Right cardiac atrium (tissue), 5 donors: ENCODE measurements at places on chromosomes 3 and 15.

- no peak for DNase-seq
Measured at GRCh38 chr3:31077826-31078225, 183.4 kb upstream of the GADL1 start.

DNA sequence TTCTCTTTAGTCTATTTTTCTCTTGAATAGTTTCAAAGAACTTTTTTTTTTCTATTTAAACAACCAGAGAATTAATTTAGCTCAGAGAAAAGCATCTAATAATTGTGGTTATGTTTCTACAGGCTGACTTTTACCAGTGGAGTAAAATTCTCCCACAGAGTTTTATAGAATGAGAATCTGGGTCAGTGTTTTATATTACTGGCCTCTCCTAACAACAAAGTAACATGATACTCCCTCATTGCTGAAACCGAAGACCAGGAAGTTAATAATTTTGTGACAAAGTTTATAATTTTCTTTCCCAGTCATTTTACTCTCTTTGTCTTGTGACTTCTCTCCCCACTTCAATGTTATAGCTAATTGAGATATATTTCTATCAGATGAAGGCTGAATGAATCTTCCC, 946.9 kb downstream of the EPHA3 start:
- no peak for DNase-seq

DNA sequence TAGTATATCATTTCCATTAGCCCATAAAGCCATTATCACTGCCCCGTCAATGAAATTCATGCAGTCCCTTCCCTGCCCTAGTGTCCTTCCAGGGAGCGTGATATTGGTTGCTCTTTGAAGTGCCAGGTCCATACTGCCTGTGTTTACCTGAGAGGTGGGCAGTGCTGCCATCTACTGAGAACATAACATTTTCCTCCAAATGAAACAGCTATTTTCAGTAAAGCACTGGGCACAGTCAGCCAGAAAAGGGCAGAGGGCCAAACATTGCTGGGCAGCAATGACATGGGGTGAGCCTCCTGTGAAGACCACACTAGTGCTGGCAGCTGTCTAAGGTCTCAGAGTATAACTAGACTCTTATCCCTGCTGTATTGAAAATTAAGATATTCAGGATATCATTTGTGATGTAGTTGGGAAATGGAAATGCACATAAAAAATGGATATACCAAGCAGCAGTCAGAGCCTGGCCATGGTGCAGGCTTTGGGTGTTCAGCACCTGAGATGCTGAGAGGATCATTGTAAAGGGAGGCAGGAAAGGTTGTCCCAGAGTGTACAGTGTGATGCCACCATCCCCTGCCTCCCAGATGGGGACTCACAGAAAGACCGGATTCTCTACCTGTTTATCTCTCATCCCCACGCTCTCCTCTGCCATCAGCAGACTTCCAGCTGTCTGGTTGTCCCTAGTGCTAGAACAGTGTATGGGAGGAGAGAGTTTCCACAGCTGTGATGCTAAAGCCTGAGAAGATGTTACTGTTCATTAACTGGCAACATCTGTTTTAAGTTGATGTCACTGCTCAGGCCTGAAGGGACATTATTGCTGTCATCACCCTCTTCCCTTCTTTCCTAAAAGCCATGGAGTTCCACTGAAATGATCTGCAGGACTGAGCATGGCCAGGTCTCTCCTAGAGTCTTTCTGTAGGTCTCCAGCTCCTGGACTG, 108.8 kb downstream of the ARNT2 start:
- DNase-seq, result no peak

- no peak for DNase-seq
Measured at GRCh38 chr3:194961571-194961970, 275.9 kb downstream of the FAM43A start.

DNA sequence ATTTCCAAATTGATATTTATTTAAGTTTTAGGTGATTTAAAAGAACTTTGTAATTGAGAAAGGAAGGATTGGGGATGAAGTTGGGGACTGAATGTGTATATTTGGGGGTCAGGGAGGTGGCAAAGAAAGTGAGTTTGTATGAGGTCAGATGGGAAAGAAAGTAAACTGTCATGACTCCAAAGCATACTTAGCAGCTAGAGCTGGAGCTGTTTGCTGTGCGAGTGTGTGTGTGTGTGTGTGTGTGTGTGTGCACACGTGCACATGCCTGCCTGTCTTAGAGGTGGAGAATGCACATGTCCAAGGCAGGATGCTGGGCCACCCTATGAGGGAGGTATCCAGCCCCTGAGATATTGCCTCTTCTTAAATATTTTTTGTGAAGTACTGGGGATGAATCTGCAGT, 21.0 kb downstream of the BOC start:
- no peak for DNase-seq

DNA sequence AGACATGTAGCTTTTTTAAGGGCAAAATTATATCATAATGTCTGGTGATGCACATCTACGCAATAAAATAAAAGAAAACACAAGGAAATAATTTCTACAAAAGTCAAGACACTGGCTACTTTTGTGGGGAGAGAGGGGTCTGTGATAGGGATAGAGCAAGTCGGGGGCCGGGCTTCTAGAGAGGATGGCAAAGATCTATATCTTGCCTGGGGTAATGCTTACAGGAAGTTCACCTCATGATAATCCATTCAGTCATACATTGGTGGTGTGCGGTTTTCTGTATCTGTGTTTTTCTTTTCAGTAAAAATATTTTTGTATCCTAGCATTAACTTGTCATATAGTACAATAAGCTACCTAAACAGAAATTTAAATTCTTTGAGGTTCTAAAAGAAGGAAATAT, 178.8 kb downstream of the ARRDC4 start:
- no peak for DNase-seq

- no peak for DNase-seq
Measured at GRCh38 chr3:6516143-6516542, 344.8 kb upstream of the GRM7 start.

GRCh38 chr3:137010137-137010536, 52.4 kb downstream of the IL20RB start:
- no peak for DNase-seq

DNA sequence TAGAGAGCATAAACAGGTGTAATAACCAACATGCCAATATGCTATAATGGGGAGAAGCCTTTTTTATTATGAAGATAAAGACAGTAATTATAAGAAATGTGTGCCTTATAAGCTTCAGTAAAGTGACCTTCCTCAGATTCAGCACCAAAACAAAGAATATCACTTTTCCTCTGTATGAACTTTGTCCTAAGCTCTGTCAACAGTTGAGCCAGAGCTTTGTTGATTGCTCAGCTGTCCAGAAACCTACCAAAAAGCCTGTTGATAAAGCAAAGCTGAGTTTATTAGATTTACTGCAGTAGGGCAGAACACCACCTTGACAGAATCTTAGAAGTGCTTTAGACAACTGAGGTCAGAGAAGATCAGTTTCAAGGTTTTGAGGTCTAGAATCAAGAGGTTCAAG, 635.3 kb downstream of the EDEM1 start:
- DNase-seq, result no peak

DNA sequence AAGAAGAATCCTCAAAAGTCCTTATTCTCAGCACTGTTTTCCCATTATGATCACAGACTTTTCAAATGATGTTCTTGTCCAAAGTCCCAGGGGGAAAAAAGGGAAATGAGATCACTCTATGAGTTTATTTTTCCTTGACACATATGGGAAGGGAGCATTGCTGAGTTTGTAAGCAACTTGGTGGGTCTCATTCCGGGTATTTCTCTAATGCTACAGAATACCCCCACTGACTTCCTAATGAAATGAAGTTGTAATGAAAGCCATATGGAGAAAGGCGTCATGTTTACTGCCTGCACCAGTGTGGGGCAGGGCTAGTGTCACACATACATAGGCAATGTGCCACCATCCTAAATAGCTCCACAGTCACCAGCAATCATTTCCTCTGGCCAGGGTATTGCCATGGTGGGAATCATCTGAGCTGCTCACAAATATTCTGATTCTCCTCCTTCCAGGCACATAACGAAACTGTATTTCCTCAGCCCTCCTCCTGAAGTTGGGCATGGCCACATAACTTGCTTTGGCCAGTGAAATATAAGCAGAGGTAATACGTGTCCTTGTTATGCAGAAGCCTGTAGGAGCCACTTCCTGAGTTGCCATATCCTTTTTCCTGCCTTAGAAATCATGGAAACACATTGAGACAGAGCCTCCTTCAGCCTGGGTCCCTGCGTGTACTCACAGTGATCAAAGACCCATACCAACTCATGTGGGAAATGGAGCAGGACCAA, 41.0 kb upstream of the C15orf61 start:
- no peak for DNase-seq

GRCh38 chr3:30766522-30766921, 127.9 kb downstream of the GADL1 start:
- no peak for DNase-seq

- DNase-seq, result no peak
Measured at GRCh38 chr3:50213373-50213772, 8.3 kb downstream of the SLC38A3 start.

DNA sequence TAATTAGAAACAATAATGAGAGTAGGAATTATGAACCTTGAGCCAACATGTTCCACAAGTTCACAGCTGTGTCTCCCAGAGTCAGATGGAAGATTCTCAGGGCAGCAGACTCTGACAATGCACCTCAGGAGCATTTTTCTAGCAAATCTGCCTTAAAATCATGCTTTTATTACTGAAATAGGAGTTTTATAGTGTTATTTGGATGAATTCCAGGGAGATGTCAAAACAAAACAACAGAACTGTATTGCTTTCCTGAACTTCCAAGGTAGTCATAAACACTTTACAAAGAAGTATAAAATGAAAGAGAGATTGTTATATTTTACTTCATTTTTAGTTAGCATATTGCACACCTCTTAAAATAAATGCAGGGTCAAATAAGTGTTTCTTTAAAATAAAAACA, 77.0 kb downstream of the P3H2 start:
- DNase-seq, result no peak

DNA sequence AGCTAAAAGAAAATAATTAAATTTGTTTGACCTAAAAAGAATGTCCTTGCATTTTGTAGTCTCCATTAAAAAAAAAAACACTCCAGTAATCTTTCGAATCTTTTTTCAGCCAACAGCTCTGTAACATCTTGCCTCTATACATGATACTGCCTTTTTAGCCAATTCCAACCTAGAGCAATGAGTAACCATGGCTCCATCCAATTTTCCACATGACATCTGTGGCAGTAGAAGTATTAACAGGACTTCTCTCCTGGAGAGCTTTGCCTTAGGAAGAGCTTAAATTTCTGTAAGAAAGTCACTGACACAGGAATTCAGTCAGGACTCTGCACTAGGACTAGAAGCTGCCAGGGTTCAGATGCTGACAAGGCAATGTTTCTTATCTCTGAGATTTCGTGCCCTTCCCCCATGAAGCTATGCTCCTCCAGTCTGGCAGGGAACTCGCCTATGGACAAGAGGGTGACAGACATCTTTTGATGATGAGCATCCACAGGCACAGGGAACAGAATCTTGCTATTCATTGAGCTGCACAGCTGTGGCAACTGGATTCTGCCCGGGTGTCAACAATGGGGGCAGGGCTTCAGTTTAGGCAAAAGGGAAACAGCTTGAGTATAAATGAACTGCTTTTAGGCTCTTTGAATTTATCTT, 81.8 kb downstream of the ALCAM start:
- no peak for DNase-seq

DNA sequence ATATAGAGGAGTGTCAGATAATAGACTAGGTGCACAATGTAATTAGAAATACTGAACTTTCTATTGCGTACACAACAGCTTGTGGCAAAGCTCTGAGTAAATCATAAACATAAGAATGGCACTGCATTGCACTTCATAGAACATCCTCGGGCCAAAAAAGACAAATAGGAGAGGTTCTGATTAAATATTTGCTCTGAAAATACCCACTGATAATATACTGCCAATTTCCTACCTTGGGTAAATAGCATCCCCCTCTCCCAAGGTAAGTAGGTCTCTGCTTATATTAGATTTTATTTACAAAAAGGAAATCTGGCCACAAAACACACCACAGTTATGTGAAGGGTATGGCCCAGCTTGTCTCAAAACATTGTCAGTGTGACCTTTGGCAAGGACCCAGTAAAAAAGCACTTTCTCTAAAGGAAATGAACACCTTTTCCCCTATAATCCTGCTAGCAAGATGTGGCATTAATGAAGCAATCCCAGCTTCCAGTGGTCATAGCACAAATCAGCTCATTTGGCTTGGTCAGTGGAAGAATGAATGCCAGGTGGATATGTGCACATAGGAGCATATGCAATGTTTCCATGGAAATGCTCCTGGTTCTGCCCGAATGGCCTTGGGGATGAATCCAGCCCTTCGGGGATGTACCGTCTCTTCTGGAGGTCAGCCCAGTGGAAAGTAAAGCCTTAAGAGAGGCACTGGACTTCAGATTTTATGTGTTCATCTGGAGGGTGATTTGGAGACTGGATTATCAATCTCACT, 315.9 kb downstream of the LSAMP start:
- no peak for DNase-seq
